Thoracic aorta (tissue), 2 donors: ENCODE measurements at places on chromosomes 7 and 10. TPM values are rescaled to one million over a fixed set of nuclear protein-coding genes. Genes with fewer than 3 reads are reported as not detected.

GRCh38 chr10:80787952-80788351 lies 250.2 kb downstream of the SH2D4B start:
- H3K4me1 ChIP-seq = no peaks in the 10 kb centered on the region
- no peak overlapping the region for H3K27ac ChIP-seq
- no peak for DNase-seq
- H3K27me3 ChIP-seq = no peaks in the 10 kb centered on the region
- no peaks in the 10 kb centered on the region for H3K36me3 ChIP-seq
- H3K4me3 ChIP-seq = no peak overlapping the region

DNA sequence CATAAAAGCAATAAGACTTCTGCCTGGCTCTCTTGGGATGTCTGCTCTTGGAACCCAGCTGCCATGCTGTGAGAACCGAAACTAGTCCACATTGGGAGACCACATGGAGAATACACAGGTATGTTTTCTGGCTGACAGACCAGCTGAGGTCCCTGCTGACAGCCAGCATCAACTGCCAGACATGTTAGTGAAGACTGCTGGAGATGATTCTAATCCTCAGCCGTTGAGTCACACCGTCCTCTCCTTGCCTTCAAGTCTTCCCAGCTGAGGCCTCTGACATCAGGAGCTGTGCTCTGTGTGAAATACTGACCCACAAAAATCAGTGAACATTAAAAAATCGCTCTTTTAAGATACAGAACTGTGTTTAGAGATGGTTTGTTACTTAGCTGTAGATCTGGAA lies 36.9 kb upstream of the AGR2 start:
- no peaks in the 10 kb centered on the region for H3K4me1 ChIP-seq
- H3K4me3 ChIP-seq = no peak overlapping the region
- H3K36me3 ChIP-seq = no peaks in the 10 kb centered on the region
- DNase-seq = no peak

IDE gene
- 26.0 TPM for total RNA-seq

DNA sequence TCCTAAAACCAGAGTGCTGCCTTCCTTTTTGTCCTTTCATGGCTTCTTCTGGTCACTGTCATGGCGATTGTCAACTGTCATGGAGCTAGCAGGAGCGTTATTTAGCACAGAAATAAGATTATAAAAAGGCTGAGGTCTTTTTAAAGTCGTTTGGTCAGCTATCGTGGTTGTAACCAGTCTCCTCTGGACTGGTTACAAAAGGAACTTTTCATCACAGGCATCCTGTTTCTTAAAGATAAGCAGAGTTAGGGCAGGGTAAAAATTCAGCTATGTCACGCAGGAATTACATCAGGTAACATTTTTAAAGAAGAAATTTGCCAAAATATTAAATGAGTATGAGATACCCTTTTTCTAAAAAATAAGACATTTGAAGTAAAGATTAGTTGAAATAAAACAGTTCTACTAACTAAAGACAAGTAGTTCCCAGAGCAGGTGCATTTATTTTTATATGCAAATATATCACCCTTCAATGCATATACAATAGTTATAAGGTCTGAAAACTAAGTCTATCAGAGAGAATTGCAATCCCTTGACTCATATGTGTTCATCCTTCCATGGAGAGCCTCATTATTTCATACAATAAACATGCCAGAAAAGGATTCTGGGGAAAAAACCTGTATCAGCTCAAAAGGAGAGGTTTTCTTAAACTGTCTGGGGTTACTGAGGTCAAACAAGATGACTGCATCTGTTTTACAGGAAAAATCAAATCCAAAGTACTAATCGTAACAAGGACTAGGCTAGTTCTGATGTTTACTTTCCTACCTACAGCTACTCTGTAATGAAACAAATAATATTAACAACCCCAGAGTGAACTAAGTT lies 20.9 kb downstream of the FAM24A start:
- peaks cover 2% of the 10 kb centered on the region for H3K36me3 ChIP-seq
- H3K27ac ChIP-seq = no peak overlapping the region
- H3K4me3 ChIP-seq = no peak overlapping the region
- no peak for DNase-seq
- peaks cover 4% of the 10 kb centered on the region for H3K4me1 ChIP-seq

DNA sequence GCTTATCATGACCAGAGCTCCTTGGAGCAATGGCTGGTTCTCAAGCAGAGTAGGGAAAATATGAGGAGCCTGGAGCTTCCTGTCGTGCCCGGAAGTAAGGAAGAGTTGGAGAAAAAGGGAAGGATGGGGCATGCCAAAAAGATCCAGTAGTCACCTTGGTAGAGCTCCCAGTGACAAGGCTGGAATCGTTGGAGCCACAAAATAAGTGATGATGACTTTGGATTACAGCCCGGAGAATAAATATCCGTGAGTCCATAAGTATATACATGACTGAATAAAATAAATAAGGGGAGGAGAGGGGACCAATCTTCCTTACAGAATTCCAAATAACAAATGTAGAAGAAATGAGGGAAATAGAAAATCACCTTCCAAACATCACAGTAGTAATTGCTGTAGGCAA lies 29.3 kb downstream of the LMTK2 start:
- DNase-seq = no peak
- no peak overlapping the region for H3K27ac ChIP-seq
- no peaks in the 10 kb centered on the region for H3K27me3 ChIP-seq
- no peak overlapping the region for H3K4me3 ChIP-seq

DNA sequence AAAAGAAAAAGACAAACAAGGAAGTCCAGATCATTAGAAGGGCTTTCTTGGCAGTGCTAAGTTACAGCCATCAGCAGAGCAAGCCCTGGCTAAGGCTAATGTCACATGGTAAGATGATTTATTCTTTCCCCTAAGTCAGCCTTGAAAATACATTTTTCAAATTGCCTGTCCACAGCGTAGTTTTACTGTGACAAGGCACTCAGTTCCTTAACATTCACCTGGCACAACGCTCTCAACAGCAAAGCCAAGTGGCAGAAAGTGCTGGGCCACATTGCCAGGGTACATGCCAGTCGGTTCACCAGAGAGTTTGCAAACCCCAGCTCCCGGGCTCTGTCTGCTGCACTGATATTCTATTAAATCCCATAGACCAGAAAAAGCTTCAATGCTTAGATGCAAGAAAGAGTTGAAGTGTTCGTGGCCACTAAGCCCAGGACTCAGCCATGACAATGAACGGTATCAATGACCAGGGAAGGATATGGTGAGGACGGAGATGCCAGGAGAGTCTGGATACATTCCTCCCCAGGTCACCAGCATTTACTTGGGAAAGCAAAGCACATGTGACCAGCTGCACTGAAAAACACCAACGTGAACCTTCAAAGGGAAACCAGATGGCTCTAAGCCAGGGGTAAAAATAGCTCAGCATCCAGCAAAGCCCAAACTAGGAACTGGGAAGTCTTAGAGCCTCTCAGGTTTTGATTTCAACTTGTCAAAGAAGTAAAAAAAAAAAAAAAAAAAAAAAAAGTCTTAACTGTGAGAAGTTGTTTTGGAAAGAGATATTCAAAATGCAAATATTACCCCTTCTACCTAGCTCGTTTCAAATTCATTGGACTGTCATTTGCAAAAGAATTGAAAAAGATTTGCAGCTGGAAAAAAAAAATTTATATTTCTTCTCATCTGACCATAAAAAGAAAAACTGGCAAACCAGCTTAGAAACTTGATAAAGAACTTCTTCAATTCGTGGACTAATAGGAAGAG lies 23.9 kb upstream of the MPP7 start:
- H3K27me3 ChIP-seq = no peaks in the 10 kb centered on the region
- peak; percentile 38 for DNase-seq
- H3K4me3 ChIP-seq = peak overlapping the region; percentile 45
- no peaks in the 10 kb centered on the region for H3K36me3 ChIP-seq

DNA sequence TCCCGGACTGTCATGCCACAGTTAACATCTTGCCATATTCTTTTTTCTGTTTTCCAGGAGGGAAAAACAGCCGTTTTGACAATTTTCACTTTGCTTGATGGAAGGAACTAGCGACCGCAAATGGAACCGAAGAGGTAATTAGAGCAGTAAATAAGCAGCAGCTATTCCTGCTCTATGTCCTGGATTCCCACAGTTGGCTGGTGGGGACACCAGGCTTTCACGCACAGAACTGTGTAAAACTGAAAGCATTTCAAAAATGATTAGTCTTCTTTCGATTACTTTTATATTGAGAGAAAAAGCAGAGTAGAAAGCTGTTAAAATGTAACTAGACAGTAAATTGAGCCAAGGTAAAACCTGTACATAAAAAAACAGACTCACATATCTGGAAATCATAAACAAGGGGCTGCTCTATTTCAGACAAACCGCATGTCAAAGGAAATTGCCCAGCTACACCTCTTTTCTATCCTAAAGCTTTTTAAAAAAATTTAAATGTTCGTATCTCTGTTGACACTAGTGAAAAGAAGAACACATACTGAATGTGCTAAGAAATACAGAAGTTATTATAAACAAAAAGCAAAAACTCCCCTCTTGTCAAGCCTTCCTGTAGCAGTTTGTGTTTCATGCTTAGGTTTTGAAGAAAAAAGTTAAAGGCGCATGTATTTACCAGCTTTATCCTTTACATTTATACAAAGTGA lies 93.4 kb downstream of the RNF216 start:
- no peaks in the 10 kb centered on the region for H3K27me3 ChIP-seq
- peak overlapping the region; percentile 21 for H3K4me3 ChIP-seq
- no peak for DNase-seq

GJD4 gene
- not detected for total RNA-seq

- H3K4me3 ChIP-seq = no peak overlapping the region
- H3K27me3 ChIP-seq = no peaks in the 10 kb centered on the region
- DNase-seq = no peak
- peaks cover 6% of the 10 kb centered on the region for H3K4me1 ChIP-seq
- H3K27ac ChIP-seq = no peak overlapping the region
Observed at GRCh38 chr10:26840938-26841732, 19.6 kb downstream of the ABI1 start.

DNA sequence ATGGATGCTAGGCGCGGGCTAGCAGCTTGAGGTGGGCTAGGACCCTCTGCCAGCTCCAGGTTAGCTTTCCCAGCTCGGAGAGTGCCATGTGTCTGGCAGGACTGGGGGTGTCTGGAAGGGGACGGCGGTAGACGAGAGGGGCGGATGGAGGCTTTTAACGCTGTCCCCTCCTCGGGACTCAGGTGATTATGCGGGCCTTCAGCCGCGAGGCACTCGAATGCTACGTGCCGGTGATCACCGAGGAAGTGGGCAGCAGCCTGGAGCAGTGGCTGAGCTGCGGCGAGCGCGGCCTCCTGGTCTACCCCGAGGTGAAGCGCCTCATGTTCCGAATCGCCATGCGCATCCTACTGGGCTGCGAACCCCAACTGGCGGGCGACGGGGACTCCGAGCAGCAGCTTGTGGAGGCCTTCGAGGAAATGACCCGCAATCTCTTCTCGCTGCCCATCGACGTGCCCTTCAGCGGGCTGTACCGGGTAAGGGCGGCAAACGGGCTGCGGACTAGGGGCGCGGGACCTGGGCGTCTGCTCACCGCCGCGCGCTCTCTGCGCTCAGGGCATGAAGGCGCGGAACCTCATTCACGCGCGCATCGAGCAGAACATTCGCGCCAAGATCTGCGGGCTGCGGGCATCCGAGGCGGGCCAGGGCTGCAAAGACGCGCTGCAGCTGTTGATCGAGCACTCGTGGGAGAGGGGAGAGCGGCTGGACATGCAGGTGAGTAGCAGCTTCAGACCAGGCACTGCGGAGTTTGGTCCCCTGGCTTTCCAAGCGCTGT lies 1.1 kb downstream of the CYP26A1 start:
- H3K27me3 ChIP-seq = peaks cover 8% of the 10 kb centered on the region
- H3K4me1 ChIP-seq = peaks cover 36% of the 10 kb centered on the region
- no peak overlapping the region for H3K27ac ChIP-seq

GRCh38 chr7:32869716-32870115 lies 21.8 kb downstream of the KBTBD2 start:
- no peak overlapping the region for H3K27ac ChIP-seq
- H3K4me3 ChIP-seq = no peak overlapping the region
- H3K27me3 ChIP-seq = no peaks in the 10 kb centered on the region
- H3K36me3 ChIP-seq = peaks cover 17% of the 10 kb centered on the region

ZNF3 gene
- total RNA-seq = 15.2 TPM

SNX10 gene
- 5.6 TPM for total RNA-seq
